ENCODE measurements at places on chromosomes 5 and 9.
A peak's percentile ranks its signal among the peaks of the same experiment; 100 is the strongest.

DNA sequence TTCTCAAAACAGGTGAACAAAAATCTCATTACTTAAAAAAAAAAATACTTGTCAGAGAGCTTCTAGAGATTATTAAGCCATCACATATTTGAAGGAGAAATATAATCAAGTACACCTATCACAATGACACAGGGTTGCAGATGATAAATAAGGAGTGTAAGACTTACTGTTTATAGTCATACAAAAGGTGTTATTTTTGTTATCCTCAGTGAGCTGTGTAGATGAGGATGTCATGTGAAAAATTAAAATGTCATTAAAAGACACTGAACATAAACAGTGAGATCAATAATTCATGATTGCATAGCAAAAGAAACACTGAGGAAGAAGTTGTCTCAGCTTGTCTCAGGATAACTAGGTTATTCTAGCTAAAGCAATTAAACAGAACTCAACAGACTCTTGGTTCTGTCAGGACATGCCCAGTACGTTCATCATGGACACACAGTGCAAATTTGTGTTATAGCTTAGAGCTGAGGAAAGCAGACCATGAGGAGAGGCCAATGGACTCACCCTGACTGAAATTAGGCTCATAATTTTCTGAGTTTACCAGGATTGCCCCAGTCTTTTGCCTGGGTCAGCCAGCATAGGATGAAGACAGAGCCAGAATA is 1162.6 kb upstream of the C9orf72 start:
- no peak for DNase-seq

DNA sequence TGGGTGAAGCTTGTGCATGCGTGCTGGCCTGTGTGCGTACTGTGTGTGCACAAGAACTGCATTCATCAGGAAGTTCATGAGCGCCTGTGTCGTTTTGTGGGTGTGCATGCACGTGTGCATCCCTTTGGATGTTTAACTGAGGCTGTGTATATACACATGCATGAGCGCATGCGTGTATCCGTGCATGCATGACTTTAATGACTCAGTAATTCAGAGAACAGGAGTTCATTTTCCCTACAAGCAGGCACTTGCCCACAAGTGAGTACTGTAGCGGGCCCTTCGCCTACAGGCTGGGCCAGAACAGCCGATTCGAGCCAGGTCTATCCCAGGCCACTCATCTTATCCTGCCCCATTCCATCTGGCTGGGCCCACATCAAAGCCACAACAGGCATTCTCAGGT is 29.8 kb downstream of the CORO2A start:
- no peak for DNase-seq

DNA sequence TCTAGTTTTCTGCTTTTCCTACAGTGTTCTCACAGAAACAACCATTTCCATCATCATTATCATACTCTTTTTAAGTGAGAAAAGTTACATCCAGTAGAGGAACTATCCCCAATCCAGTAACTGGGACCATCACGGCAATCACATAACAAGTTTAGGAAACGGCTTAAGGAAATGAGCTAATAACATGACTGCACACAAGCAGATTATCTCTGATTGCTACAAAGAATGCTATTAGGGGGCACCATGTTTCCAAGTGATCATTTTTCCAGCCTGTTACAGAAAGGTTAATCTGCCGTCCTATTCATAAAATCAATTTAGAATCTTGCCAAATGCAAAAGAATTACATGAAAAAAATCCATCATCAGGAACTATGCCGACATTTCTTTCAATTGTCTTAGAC is 94.6 kb downstream of the EFNA5 start:
- DNase-seq, result no peak

GRCh38 chr9:108099854-108100253 is 610.3 kb upstream of the KLF4 start:
- no peak for DNase-seq

DNA sequence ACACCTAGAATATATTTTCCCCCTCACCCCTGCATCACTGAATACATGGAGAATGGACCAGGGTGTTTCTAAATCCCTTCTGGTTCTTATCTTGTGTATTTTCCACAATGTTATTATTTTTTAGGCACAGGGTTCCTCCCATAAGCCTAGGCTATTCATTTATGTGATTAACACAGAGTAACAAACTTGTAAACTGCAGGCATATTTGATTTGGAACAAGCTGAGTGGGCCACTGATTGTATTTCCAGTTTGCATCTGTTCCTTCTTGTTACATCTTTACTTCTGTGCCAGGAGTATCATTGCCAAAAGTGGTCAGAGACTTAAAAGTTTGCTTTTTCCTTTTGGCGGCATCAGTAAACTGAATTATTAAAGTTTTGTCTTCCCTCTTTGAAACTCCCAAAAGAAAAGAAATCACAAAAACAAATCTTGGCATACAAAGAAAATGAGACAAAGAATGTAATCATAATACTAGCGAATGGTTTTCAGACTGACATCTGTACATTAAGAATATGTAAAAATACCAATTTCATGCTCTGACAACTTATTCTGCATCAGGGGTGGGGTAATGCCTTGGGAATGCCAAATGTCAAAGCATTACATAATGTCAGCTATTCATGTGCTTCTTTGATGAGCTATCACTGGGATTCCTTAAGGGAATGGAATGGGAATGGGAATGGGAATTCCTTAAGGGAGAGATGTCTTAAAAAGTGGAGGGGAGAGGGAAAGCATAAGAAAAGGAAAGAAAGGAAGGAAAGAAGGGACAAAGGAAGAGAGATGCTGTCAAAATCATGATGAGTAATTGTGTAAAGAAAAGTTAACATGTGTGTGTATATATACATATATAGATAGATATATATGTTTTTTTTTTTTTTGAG is 22.2 kb upstream of the PAX5 start:
- DNase-seq, result no peak

DNA sequence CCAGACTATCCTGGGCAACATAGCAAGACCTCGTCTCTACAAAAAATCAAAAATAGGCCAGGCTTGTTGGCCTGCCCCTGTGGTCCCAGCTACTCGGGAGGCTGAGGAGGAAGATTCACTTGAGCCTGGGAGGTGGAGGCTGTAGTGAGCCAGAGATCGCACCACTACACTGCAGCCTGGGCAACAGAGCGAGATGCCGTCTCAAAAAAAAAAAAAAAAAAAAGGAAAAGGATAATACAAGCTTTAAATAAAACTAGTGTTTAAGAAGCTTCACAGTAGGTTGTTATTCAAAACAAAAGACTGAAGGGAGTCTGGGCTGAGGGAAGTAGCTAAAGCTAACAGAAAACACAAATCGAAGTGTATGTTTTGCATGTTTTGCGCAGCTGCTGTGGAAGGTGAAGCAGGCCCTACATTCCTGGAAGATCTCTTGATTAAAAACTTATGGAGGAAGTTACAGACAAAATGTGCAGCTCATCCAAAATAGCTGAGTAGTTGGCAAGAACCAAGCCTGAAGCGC is 581 bp upstream of the C9orf40 start:
- peak; percentile 58 for DNase-seq

- DNase-seq, result no peak
Observed at GRCh38 chr5:56270058-56270457, 36.9 kb upstream of the ANKRD55 start.

DNA sequence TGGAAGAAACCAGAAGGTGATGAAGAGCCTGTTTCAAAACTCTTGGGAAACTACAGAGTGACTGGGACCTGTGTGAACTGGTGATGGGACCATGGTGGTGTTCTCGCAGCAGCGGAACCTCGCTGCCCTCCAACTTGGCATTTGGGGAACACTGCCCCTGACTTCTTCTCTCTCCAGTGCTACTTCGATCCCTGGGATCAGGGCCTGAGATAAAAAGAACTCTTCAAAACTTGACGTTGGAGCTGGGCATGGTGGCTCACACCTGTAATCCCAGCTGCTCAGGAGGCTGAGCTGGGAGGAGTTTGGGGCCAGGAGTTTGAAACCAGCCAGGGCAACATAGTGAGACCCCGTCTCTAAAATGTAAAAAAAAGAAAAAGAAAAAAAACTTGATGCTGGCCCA is 18.1 kb downstream of the PITX1 start:
- no peak for DNase-seq

- DNase-seq, result no peak
Observed at GRCh38 chr9:128619127-128619526, 37.5 kb downstream of the DYNC2I2 start.

GRCh38 chr5:175037820-175038219 is 313.4 kb downstream of the MSX2 start:
- DNase-seq, result no peak

DNA sequence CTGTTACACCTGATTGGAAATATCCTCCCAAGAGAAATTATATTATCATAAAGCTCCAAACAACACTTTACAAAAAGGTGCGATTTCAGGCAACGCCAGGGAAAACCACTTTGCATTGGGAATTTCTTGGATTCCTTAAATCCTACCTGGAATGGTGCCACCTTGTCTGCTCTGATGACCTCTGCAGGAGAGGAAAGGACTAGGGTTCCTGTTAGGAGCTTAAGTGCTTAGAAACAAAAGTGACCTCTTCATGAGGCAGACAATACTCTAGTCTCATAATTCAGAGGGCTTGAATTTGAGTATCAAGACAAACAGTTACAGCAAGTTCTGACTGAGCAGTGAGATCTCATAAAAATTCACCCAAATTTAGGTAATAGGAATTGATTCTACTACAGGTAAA is 33.9 kb upstream of the GLIS3 start:
- no peak for DNase-seq

DNA sequence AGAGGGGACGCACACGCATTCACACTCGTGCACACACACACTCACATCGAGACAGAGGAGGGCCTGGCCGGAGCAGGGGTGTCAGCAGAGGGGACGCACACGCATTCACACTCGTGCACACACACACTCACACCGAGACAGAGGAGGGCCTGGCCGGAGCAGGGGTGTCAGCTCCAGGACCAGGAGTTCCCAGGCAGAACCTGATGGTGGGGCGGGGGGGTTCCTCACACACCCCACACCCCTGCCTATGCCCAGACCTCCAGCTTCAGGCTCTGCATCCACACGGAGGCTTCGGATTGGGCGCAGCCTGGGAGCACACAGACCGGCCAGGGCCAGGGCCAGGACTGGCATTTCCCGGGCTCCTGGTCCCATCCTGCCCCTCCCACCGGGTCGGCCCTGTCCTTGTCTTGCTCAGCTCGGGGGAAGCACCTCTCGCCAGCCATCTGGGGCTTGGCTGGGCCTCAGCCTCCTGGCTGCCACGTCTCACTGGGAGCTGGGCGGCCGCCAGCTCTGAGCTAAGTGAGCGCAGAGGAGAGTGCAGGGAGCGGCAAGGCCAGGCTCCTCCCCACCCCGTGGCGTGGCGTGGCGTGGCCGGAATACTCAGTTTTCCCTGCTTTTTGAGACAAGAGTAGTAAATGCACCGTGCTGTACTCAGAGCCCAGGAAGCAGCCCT is 31.3 kb downstream of the ADAMTS2 start:
- DNase-seq, result peak; percentile 95

DNA sequence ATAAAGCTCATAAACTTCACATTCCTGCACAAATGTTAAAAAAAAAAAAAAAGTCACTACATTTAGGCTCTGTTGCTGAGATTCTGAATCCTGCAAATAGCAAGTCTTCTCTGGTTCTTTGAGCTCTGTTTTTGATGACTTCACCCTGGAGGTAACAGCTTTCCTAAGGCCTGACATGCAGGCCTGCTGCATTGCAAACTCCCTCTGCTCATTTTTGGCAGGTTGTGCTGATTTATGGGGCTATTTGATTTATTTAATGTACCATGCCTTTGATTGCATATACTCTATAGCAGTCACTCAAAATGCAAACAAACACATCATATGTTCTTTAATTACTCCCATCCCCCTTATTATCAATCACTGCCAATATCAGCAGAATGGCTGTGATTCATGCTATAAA is 416.1 kb upstream of the IZUMO3 start:
- no peak for DNase-seq

DNA sequence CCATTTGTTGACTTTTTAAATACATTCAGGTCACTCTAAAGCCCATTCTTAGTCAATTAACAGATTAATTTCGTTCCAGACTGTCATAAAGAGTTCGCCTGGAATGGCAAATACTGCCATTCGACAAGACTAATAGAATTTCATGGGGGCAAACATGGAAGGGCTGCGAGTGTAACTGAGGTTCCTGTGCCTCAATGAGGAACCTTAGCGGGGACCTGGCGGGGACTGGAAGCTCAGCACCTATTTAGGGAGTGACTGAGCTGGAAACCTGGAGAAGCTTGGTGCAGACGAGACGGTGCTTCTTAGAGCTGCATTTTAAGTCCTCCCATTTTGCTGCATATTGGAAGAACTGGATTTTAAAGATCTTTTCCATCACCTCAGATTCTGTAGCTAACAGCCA is 3.4 kb downstream of the VCAN start:
- DNase-seq, result peak; percentile 30

DNA sequence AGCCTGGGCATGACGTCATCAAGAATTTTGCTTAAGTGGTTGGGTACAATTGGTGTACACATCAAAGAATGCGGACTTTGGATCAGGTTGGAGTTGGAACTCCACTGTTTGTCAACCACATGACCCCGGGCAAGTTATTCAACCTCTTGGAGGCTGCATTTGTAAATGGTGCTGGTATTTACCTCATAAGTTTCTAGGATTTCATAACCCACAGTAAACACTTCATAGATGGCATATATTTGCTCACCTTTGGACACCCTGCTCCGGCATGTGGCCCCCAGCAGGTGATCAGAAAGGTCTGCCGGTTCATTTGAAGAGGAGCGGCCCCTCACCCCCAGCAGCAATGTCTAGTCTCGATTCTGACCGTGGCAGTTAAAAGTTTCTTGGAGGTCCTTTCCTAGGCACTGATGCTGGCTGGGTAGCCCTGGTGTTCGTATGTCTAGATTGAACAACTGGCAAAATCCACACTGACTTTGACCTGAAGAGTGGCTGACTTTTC is 60.6 kb downstream of the IL6ST start:
- DNase-seq, result no peak

DNA sequence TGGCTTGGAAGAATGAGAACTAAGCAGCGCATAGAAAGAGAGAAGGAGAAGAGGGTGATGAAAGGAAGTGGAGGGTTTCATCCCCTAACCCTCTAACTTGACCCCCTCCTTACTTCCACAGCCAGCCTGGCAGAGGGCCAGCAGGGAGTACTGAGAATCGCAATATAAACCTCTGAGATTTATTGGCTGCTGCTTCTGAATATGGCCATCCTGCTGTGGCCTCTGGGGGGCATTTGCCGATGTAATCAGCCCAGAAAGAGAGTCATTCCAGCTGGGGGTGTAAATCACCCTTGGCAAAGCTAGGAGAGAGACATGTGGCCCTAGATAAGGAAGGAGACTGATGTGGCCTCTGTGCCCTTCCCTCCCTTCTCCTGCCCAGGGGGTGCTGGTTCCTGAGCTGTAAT is 960 bp upstream of the GFRA3 start:
- no peak for DNase-seq

DNA sequence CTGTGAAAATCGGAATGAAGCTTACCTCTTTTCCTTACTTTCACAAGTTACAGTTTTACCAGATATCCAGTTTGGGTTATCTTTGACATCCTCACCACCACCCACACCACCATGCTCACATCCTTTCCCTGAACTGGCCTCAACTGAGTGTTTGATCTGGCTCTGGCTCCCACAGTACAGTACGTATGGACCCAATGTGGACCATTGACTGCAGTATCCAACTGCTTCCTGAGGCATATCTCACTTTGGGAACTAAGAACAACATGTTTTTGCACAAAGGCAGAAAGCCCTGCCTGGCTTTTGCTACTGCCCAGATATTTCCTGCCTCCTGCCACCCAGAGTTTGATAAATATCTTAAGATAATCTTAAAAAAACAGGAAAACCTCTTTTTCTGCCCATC is 1232.0 kb upstream of the CDH18 start:
- DNase-seq, result no peak
